ENCODE measurements at places on chromosomes 12 and 14.
A peak's percentile ranks its signal among the peaks of the same experiment; 100 is the strongest.

DNA sequence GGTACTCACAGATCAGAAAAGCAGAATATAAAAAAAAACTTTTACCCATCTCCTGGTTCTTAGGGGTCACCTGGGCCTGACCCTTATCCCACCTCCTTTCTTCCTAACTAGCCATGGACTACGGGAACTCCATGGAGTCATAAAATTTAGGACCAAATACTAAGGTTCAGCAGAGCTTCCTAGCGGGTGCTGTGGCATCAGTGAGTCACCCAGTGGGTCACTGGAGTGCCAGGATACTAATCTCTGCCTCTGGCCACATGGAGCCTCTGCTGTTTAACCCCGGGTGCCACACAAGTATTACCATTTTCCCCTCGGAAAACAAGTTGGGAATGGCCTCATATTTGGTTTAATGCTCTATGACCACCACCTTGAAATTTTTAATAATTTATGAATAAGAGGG lies 6.9 kb downstream of the ZBTB39 start:
- no peak for DNase-seq

DNA sequence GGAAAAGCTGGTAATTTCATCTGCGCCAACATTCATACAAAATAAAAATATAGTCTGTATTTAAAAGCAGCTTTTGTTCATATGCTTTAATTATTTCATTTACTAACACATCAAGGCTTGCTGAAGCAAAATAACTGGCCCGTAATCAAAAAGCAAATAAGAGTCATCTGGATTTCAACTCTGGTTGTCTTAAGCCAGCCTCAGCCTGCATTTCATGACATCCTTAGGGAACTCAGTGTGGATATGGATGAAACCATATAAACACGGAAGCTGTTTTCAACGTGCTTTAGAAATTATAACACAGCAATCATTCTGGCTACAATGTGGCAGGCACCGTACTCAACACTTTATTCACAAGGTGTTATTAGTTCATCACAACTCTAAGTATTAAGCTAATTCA lies 852 bp downstream of the COX16 start:
- DNase-seq = no peak

DNA sequence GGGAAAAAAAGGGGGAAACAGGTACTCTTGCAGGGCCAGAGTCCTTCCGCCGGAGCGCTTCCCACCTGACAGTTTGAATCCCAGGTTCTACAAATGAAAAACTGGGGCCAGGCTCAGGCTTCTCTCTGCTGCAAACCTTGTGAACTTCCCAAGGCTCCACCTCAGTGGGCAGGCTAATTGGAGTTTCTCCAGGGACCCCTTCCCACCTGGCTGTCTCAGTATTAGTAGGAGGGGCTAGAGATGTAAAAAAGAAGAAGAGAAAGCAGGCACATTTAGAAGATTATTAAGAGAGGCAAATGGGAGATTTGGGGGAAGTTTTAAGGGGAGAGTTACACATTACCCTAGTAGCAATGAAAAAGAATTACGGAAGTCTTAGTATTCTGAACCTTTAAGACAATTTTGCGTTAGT lies 20.0 kb upstream of the CLEC2D start:
- DNase-seq = no peak

- peak; percentile 62 for DNase-seq
These were observed 27.8 kb downstream of the SMCO2 start for GRCh38 chr12:27474344-27474743.

- peak; percentile 68 for DNase-seq
These were observed 50.8 kb downstream of the PPP2R5E start for GRCh38 chr14:63492391-63492790.

DNA sequence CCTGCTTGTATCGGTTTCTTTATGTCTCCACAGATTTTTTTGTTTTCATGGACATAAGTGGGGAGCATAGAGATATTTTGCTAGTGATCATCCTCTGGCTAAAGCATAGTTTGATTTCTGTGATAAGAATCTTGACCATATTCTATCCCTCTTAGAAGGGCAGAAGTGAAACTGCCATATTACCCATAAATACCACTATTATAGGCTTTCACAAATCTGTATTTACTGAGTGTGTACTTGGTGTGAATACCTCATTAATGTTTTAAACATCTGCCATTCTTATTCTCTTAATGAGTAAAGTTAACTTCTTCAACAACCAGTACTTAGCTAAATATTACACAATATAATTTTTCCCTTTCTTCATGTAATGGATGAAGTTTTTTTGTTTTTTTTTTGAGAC lies 16.1 kb downstream of the WNK1 start:
- DNase-seq = no peak

- DNase-seq = no peak
These were observed 35.1 kb upstream of the BMAL2 start for GRCh38 chr12:27297566-27297965.

DNA sequence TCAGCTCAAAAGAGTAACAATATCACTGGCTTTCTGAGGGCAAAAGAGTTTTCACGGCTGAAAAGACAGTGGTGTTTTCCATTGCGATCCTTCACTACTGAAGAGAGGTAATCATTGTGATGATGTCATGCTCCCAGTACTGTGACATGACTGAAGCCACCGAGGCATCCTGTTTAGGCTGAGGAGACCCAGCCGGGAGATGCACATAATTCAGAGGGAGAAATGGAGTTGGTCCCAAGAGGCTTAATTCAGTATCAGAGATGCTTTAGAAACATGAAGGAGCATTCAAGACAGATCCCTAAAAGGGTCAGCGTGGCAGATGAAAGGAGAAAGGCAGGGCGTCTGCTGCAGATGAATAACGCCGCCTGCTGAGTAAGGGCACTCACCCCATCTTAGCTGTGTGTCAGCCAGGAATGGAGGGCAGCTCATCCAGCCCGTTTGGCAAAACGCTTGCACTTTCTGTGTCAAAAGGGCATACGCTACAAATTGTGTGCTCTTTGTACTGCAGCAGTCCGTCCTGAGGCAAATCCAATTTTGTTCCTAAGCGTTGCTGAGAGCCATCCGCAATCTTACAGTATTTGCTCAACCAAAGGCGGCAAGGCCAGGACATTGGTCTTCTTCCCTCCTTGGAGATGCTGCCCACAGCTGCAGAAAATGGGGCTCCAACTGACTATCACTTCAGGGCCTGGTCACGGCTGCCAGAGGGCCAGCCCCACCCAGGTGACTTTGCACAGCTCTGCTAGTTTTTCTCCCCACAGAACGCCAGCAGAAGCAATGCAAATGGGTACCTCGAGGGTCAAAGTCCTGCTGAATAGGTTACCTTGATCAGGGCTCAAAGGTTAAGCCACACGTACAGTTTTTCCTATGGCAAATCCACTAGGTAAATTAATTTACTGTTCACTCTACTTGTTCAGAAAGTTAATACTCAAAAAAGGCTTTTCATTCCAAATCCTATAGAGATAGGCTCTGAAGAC lies 23.5 kb downstream of the CCDC92 start:
- DNase-seq = no peak

DNA sequence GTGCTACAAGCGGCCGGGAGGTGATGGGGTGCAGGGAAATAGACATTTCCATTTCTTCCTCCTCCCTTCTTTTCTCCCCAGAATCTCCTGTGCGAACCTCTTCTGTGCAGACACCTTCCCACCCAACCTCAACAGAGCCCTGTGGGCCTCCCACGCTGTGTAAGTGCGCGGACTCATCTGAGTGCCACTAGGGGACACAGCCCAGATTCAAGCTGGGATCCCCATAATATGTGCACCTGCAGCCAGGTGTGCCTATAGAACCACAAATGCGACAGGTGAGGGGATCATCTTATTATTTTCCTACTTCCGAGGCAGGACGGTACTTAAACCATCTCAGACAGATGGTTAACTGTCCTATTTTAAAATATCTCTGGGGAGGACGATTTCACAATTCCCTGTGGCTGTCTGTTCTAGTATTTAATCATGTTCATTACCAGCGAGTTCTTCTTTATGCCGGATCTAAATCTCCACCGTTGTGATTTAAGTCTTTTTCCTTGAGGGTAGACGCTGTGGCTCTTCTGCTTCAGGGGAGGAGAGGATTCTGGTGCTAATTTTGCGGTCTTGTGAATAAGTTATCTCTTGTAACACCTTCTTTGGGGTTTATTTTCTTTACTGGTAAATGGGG lies 17.2 kb upstream of the CACNA1C start:
- DNase-seq = no peak

DNA sequence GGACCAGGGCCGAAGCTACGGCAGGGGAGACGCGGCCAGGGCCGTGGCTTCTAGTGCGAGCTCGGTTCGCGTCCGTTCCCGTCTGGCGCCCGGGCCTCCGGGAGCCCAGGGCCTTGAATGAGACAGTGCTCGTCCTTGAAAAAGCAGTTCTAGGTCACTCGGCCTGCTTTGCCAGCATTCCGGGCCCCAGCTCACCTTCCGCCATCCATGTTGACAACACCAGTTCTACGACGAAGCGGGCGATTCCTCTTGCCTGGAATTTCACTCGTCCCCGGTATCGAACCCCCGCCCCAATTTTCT lies 4.5 kb downstream of the OR10AD1 start:
- no peak for DNase-seq

- no peak for DNase-seq
These were observed 63.7 kb upstream of the DNM1L start for GRCh38 chr12:32615441-32615840.

DNA sequence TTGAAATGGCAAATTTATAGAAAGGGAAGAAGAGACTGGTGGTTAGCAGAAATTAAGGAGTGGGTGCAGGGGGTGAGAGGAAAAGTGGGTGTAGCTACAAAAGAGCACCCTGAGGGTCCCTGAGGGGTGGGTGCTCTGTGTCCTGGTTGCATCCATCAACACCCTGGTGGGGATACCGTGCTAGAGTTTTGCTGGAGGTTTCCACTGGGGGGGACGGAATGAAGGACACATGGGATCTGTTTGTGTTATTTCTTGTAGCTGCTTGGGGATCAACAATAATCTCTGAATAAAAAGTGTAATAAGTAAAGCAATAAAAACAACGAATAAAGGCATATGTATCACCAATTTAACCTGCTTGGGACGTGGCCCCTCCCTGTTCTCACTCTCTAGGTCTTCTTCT lies 175.3 kb downstream of the KIF26A start:
- DNase-seq = no peak

DNA sequence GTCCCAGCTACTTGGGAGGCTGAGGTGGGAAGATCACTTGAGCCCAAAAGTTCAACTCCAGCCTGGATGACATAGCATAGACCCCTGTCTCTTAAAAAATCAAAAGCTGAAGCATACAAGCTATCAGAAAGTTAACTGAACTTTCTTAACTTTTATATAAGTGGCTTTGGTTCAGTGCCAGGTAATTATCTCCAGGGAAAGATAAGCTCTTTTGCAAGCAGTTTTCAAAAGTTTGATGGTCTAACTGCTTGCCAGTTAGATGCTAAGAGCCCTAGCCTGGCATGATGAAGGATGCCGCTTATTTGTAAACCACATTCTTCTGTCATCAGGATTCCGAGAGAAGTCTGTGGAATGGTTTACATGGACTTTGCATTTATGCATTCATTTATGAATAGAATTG lies 409.1 kb downstream of the AEBP2 start:
- no peak for DNase-seq

GRCh38 chr12:104407922-104408321 lies 48.8 kb upstream of the CHST11 start:
- DNase-seq = no peak

- no peak for DNase-seq
These were observed 942 bp downstream of the ZC2HC1C start for GRCh38 chr14:75070383-75070782.

- no peak for DNase-seq
These were observed 29.2 kb downstream of the GNS start for GRCh38 chr12:64729909-64730587.

- no peak for DNase-seq
These were observed 4.2 kb downstream of the PCNX4 start for GRCh38 chr14:60095781-60096450.

GRCh38 chr14:26190646-26191045 lies 407.2 kb downstream of the NOVA1 start:
- no peak for DNase-seq

DNA sequence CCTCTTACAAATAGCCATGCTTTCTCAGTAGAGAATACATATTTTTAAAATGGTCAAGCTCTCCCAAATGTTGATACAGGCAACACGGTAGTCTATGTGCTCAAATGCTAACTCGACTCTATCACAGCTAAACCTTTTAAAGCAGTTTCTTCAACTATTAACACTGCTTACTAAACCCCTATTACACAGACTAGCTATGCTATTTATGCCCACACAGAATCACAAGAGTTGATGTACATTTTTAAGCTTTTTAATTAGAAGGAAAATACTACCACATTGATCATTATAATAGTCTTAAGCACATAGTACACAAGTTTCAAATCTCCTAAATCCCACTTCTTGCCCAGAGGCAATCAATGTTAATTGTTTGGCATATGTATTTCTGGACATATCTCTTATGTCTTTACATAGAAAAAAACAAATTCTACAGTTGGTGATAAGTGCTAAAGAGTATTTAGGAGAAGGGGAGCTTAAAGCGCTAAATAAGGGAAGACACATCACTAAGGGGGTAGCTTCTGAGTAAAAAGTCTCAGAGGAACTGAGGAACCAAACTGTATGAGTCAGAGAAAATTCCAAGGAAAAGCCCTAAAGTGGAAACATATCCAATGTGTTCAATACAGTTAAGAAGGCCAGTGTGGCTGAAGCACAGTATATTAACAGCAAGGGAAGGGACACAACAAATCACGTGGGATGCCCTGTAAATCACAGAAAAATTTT lies 13.7 kb downstream of the HNRNPC start:
- DNase-seq = no peak

- no peak for DNase-seq
These were observed 207.5 kb upstream of the RTL1 start for GRCh38 chr14:101110729-101111619.

DNA sequence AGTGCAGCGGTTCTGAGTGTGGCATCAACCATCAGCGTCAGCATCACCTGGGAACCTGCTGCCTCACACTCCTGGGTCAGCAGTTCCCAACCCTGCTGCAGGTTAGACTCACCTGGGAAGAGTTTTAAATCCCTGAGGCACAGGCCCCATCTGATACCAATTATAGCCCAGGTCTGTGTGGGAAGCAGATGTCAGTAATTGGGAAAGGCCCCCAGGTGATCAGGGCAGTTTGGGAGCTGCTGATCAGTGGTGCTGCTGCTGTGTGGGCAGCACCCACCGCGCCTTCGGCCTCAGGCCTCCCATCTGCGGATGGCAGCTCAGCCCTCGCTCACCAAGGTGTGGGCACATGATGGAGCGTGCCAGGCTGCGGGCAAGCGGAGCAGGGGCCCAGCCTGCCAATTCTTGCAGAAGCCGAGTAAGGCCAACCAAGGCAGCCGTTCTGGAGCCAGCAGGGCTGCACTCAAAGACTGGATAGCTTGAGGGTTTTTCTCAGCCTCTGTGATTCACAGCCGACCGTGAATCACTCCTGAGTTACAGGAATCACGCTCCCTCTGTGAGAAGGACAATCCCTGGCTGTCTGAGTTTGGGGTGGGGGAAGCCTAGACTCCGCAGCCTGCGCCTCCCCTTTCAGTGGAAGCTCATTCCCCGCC lies 155.6 kb upstream of the SFSWAP start:
- DNase-seq = no peak
